ENCODE measurements at places on chromosomes 7 and 10.

- DNase-seq: no peak
These were observed 39.3 kb downstream of the SPDYE5 start for GRCh38 chr7:75531359-75531821.

DNA sequence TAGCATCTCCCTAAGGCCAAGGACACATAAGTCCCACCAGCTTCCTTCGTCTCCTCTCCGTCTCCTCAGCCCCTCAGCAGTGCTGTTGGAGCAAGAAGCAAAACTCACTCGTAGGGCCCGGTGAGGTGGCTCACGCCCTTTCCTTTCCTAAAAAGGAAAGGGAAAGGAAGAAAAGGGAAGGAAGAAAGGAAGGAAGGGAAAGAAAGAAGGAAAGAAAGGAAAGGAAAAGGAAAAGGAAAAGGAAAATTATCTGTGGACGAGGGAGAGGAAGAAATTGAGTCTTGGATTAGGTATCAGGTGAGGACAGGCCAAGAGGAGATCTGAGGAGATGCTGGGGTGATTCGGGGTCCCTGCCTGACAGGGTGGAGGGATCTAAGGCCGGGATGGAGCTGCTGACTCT, 3.1 kb upstream of the ZNF316 start:
- no peak for DNase-seq

- DNase-seq: no peak
These were observed 78.9 kb downstream of the ANLN start for GRCh38 chr7:36468370-36469101.

GRCh38 chr7:107668296-107668695, 7.7 kb downstream of the SLC26A4 start:
- no peak for DNase-seq

GRCh38 chr10:5631936-5632335, 34.5 kb downstream of the ASB13 start:
- no peak for DNase-seq

DNA sequence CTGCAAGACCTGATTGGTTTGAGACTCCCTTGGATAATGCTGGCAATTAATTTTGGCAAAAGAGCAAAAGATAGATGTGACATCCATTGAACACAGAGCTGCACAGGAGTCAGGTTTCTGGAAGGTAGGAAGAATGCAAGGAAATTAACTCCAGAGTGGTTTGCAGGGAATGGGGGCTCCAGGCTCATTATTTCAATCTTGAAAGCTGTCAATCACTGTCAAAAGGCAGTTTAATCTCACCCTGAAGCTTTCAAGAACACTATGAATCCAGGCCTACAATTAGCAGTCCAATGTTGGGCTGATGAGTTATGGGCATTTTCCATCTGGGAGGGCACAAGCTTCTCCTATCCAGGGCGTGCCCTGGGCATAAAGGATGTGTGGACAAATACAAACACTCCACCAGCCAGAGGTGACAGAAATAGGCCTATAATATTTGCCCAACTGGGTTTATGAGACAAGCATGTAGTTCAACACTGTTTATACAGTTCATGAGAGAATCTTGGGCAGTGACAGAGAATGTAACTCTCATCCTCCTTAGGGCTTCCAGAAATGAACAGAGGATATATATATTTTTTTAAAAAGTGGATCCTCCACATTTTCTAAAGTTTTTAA, 80.5 kb downstream of the KCNMA1 start:
- DNase-seq: no peak

GRCh38 chr7:93980744-93981479, 23.2 kb downstream of the BET1 start:
- no peak for DNase-seq

DNA sequence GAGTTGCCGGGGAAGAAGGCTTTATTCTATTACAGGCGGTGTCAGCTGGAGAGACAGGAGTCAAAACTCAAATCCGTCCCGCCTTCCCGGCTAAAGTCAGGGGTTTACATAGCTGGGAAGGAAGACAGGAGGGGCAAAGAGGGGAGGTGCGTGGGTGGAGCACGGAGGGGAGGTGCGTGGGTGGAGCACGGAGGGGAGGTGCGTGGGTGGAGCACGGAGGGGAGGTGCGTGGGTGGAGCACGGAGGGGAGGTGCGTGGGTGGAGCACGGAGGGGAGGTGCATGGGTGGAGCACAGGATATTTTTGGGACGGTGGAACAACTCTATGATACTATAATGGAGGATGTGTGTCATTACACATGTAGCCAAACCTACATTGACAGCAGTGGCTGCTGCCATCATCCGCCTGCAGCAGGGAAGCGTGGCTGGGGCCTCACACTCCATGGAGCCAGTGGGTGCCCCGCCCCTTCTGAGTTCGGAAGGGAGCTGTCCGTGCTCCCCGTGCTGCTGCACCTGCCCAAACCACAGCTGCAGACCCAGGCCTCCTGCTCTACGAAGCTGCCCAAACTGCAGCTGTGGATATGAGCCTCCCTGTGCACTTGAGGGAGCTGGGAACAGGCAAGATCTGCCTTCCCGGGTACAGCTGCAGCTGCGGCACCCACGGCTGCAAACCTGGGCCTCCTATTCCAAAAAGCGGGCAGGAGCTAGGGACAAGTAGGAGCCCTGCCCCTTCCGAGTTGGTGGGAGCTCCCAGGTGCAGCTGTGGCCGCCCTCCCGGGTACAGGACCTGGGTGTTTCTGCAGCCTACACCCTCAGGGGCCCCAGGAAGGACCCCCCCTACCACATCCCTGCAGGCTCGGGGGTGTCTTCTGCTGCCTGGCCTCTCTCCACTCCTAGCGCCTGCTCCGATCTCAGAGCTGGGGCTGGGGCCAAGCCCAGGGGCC, 119.4 kb downstream of the DYNC2I1 start:
- DNase-seq: no peak

- no peak for DNase-seq
These were observed 189.9 kb downstream of the HERPUD2 start for GRCh38 chr7:35505066-35505465.

DNA sequence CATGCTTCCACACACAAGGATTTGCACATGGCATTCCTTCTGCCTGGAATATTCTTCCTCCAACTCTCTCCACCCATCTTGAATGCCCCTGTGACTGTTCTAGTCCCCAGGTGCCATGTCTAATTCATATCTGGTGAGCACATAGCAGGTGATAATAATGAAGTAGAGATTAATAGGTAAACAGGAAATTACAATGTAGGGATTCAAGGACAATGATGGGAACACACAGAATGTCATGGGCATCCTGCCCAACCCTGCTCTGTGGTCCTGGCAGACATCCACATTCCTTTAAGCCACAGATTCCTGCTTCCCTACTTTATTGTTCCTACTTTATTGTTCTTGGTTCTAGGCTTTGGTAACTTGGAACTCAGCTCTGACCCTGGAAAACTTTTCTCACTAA, 115.8 kb downstream of the THSD7A start:
- DNase-seq: no peak

DNA sequence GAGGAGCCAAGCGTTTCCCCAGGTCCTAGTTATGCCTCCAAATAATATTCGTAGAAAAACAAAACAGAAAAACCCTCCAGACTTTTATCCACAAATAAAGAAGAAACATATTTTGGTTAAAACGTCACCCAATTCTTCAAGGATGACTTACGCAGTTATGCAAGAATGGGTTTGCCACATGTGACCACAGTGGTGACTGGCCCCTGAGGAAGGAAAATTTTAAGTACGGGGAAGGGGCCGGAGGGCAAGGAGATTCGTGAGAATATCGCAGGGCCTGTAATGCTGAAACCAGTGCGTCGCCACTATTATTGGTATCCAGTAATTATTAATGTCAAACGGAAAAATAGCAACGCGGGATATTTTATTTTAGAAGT, 537 bp upstream of the MRPS24 start:
- DNase-seq: no peak

DNA sequence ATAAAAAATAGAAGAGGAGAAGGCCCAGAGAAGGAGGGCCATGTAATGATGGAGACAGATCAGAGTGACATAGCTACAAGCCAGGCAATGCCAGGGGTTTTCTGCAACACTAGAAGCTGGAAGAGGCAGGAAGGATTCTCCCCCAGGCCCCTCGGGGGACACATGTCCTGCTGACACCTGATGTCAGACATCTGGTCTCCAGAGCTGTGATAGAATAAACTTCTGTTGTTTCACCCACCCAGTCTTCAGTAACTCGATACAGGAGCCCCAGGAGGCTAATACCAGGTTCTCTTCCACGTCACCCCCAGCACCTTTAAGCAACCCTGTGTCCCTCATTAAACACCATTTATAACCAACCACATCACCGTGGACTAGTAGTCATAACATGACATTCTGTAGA, 94.9 kb downstream of the TMEM130 start:
- no peak for DNase-seq

- DNase-seq: no peak
These were observed 14.5 kb downstream of the ATP6V1F start for GRCh38 chr7:128876978-128877755.

DNA sequence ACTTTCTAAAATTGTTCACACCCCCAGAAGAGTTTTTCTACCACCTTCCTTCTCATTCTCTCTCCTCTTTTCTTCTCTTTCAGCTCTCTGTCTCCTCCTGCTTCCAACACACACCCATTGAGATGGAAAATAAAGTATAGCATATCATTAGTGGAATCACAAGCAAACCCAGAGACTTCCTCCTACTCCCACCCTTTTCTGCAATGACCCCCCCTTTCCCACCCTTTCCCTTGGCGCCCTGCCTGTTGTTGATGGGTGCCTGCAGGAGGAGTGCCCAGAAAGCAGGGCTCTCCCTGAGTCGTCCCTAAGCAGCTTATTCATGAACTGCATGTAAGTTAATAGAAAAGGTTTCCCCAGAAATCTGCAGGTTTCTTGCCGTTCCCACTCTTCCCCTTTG, 300.0 kb downstream of the PLXNA4 start:
- no peak for DNase-seq
